ENCODE measurements at places on chromosomes 12 and 14.
A peak's percentile ranks its signal among the peaks of the same experiment; 100 is the strongest.

- no peak for DNase-seq
Measured at GRCh38 chr14:54786838-54787237, 115.8 kb downstream of the GCH1 start.

DNA sequence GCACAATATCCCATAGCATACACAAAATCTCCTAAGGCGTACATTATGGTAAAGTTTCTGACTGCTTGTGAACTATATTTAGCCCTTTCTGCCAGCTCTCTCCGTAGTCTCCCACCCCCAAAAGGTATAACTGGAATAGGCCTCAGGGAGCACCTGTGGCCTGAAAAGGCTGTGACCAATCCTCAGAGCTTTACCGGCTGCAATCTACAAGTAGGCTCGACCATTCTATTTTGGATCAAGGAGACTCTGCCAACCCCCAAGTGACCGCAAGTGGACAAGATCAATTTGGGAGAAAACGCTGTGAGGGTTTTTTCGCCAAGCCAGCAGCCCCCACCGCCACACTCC is 1.2 kb downstream of the PPTC7 start:
- no peak for DNase-seq

- DNase-seq = no peak
Measured at GRCh38 chr14:105195522-105196264, 14.6 kb upstream of the NUDT14 start.

GRCh38 chr12:47885566-47885965 is 19.2 kb downstream of the VDR start:
- DNase-seq = no peak

DNA sequence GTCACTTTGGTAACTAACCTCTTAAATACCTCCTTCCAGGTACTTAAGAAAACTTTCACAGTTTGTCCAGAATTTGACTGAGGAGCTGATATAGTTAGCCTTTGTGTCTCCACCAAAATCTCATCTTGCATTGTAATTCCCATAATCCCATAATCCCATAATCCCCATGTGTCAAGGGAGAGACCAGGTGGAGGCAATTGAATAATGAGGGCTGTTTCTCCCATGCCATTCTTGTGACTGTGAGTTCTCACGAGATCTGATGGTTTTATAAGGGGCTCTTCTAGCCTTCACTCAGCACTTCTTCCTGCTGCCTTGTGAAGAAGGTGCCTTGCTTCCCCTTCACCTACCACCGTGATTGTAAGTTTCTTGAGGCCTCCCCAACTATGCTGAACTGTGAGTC is 7.8 kb upstream of the NOVA1 start:
- DNase-seq = no peak

GRCh38 chr14:86257973-86258372 is 728.0 kb downstream of the FLRT2 start:
- no peak for DNase-seq

- no peak for DNase-seq
Measured at GRCh38 chr12:15230751-15231150, 9.5 kb upstream of the RERG start.

- DNase-seq = no peak
Measured at GRCh38 chr14:101859538-101859902, 98.0 kb downstream of the PPP2R5C start.

DNA sequence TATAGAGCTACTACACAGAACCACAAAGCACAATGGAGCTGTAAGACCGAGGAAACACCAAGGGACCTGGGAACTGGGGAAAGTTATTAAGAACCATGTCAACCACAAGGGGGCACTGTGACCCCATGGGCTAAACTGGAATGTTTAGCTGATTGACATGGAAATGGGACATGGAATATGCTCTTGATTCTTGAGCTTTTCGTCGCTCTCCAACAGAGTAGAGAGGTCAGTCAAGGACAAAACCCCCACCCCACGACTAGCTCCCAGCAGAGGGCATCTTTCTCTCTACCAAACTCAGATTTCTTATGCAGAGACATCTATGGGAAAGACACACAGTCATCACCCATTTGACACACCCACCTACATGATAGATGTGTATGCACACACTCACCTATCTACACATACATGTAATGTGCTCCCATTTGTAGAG is 10.1 kb downstream of the NDRG2 start:
- peak; percentile 41 for DNase-seq

GRCh38 chr14:73191441-73191840 is 45.9 kb upstream of the PAPLN start:
- DNase-seq = no peak

- DNase-seq = no peak
Measured at GRCh38 chr14:32574269-32574668, 245.2 kb downstream of the AKAP6 start.

- DNase-seq = no peak
Measured at GRCh38 chr14:57835766-57836165, 30.1 kb downstream of the SLC35F4 start.

GRCh38 chr14:68292441-68293215 is 473.0 kb downstream of the RAD51B start:
- no peak for DNase-seq

GRCh38 chr12:91413581-91414546 is 231.2 kb upstream of the DCN start:
- DNase-seq = no peak

DNA sequence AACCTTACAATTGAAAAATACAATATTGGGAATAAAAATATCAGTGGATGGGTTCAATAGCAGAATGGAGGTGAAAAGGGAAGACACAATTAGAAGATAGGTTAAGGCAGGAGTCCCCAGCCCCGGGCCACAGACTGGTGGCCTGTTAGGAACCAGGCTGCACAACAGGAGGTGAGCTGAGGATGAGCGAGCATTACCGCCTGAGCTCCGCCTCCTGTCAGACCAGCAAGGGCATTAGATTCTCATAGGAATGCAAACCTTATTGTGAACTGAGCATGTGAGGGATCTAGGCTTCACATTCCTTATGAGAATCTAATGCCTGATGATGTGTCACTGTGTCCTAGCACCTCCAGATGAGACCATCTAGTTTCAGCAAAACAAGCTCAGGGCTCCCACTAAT is 27.3 kb upstream of the ST8SIA1 start:
- no peak for DNase-seq

DNA sequence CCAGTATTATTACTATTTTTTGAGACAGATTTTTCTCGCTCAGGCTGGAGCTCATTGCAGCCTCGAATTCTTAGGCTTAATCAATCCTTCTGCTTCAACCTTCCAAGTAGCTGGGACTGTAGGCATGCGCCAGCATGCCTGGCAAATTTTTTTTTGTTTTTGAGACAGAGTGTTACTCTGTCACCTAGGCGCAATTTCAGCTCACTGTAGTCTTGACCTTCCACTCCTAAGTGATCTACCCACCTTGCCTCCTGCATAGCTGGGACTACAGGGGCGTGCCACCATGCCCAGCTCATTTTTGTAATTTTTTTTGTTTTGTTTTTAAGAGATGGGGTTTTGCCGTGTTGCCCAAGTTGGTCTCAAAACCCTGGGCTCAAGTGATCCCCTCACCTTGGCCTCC is 15.2 kb downstream of the ERC1 start:
- no peak for DNase-seq

GRCh38 chr12:2895511-2895910 is 4.8 kb downstream of the TULP3 start:
- no peak for DNase-seq

- no peak for DNase-seq
Measured at GRCh38 chr12:105396024-105396423, 65.5 kb downstream of the C12orf75 start.

GRCh38 chr12:127909041-127909440 is 357.9 kb upstream of the TMEM132C start:
- no peak for DNase-seq

DNA sequence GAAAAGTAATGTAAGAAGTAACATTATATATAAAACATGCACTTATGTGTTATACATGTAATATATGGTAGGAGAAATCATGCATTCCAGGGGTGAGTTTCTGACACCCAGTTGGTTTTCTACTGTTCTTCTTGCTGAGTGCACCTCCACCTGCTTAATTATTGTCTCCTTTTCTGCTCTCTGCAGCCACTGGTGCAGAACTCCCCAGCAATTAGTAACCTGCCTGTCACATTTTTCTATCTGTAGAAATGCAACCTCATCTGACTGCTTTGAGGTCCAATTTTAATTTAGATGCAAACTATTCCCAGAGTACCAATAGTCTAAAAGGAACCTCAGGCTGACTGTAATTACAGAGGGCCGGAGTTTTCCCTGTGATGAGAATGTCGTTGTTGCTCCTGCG is 842.1 kb downstream of the AACS start:
- no peak for DNase-seq

- no peak for DNase-seq
Measured at GRCh38 chr12:93879476-93880421, 202.6 kb downstream of the CRADD start.

- DNase-seq = no peak
Measured at GRCh38 chr14:93337143-93337753, 4.4 kb upstream of the BTBD7 start.

GRCh38 chr12:60935981-60936761 is 1324.0 kb upstream of the USP15 start:
- no peak for DNase-seq

- DNase-seq = no peak
Measured at GRCh38 chr14:29627137-29627536, 300.5 kb downstream of the PRKD1 start.

GRCh38 chr12:9387450-9387849 is 179.3 kb upstream of the PZP start:
- no peak for DNase-seq

- DNase-seq = no peak
Measured at GRCh38 chr14:63006531-63006930, 38.7 kb downstream of the KCNH5 start.

DNA sequence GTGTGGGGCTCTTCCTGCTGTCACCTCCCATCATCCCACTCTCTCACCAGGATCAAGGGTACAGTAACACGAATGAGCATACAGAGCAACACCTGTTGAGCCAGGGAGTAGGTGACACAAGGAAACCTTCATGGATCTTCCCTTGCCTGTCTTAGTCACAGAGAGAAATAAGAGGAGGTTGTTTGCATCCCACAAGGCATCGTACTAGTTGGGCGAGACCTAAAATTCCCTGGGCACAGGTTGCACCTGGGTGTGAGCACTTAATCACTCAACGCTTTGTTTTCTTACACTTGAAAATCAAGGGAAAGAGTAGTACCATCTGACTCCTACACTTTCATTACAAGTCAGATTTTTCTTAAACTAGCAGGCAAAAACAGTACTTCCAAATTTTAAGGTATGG is 16.6 kb downstream of the CIPC start:
- DNase-seq = no peak

- DNase-seq = no peak
Measured at GRCh38 chr14:81031488-81031887, 76.1 kb downstream of the TSHR start.

DNA sequence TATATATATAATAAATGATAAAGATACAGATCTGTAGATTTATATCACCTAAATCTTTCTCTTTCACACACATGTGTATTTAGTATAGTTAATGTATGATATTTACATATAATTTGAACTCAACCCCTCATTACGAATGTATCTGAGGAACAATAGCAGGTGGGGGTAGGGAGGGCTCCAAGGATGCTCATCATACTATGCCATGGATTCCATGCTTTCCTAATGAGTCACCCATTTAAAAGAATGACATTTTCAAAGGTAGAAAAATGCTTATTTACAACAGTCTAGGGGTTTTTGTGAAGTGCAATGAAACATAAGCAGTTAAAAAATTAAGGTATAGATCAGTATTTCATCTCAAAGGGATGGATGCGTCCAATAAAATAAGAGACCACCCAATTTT is 181.6 kb downstream of the SOX5 start:
- DNase-seq = no peak

- DNase-seq = no peak
Measured at GRCh38 chr14:64891839-64892375, 12.2 kb upstream of the SPTB start.

- DNase-seq = no peak
Measured at GRCh38 chr14:99749142-99749541, 44.1 kb upstream of the EML1 start.

- no peak for DNase-seq
Measured at GRCh38 chr12:23847857-23848256, 101.6 kb downstream of the SOX5 start.

DNA sequence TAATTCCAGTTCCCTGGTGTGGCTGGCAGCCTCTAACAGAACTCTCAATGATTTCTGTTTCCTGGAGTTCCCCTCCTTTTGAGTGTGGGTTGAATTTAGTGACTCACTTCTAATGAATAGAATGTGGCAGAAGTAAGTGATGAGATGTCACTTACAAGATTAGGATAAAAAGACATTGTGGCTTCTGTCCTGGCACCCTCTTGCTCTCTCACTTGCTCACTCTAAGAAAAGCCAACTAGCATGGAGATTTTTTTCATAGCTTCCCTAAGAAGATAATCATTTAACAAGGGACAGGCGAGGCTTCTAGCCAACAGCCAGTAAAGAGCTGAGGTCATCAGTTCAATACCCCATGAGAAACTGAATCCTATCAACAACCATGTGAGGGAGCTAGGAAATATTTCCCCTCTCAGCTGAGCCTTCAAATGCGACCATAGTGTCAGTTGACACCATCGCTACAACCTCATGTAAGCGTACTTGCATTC is 156.7 kb downstream of the TMTC3 start:
- DNase-seq = no peak

DNA sequence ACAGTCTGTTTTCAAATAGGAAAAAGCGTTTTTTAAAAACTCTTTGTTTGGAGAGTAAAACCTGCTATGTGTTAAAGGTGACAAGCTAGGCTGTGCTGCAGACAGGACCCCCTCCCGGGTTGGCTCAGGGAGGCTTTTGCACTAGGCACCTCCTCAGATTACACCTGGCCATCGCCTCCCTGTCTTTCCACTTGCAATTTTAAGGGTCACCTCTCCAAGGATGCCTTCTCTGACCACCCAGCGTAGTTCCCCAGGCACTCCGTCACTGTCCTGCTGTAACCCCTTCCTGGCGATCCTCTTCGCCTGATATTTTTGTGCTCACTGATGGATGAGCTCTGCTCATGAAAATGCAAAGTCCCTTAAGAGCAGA is 80.7 kb downstream of the NTF3 start:
- no peak for DNase-seq

- no peak for DNase-seq
Measured at GRCh38 chr12:69338120-69338859, 9.9 kb upstream of the LYZ start.

Measured in activated naive CD4-positive, alpha-beta T cell (primary cell).